Stimulated activated CD4-positive, alpha-beta T cell treated with anti-CD3 and anti-CD28 coated beads, Interleukin-1b, Interleukin-23, amount 100 ng/mL, for 24 hours (primary cell): ENCODE measurements at places on chromosomes 2 and 18.

GRCh38 chr18:5159080-5159479, 38.0 kb downstream of the AKAIN1 start:
- DNase-seq: no peak

DNA sequence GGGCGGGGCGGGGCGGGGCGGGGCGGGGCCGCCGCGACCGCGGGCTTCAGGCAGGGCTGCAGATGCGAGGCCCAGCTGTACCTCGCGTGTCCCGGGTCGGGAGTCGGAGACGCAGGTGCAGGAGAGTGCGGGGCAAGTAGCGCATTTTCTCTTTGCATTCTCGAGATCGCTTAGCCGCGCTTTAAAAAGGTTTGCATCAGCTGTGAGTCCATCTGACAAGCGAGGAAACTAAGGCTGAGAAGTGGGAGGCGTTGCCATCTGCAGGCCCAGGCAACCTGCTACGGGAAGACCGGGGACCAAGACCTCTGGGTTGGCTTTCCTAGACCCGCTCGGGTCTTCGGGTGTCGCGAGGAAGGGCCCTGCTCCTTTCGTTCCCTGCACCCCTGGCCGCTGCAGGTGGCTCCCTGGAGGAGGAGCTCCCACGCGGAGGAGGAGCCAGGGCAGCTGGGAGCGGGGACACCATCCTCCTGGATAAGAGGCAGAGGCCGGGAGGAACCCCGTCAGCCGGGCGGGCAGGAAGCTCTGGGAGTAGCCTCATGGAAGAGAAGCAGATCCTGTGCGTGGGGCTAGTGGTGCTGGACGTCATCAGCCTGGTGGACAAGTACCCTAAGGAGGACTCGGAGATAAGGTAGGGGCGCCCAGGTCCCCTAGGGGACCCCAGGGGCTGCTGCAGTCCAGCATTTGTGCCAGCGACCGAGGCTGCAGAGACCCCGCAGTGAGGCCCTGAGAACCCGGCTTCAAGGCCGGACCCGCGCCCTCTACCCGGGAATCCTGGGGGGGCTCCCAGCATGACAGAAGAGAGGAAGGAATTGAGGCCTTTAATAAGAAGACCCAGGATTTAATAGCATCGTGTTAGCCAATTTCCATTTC, at the start of gene KHK:
Gene KHK, plus strand, starts transcription at position 49 of the 870 bp plus-strand sequence. Its CDS starts 488 bp downstream, at position 537.
- no peak for DNase-seq

DNA sequence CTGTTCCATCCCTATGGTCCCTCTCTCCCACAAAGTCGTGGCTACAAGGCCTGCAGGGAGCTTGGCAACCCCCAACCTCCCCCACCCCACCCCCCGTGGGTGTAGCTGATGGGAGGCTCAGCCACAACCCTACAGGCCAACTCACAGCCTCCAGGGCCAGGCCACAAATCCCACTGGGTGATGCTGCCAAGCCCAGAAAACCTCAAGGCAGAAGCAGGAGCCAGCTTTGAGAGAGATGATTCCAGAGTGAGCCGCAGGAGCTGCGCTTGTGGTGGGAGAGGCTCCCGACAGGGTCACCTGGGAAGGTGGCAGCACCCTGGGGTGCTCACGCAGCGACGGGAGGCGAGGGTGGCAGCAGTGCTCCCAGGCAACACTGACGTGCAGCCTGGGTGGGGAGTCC, 44.8 kb downstream of the ADCY3 start:
- no peak for DNase-seq

DNA sequence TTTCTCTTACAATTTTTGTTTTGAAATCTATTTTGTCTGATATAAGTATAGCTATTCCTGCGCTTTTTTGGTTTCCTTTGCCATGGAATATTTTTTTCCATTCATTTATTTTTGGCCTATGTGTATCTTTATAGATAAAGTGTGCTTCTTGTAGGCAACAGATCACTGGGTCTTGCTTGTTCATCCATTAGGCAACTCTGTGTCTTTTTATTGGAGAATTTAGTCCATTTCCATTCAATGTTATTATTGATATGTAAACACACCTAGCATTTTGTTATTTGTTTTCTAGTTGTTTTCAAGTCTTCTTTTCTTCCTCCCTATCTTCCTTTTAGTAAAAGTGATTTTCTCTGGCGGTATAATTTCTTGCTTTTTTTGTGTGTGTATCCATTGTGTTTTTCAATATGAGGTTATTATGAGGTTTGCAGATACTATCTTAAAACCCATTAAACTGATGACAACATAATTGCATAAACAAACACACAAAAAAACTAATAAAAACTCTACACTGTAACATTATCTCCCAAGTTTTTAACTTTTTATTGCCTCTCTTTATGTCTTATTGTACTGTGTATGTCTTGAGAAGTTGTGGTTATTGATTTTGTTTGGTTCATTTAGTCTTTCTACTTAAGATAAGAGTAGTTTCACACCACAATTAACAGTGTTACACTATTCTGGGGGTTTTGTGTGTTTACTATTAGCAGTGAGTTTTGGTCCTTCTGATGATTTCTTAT, 71.6 kb downstream of the ANKRD62 start:
- DNase-seq: no peak

- no peak for DNase-seq
Measured at GRCh38 chr2:106191511-106192016, 2.5 kb downstream of the UXS1 start.

DNA sequence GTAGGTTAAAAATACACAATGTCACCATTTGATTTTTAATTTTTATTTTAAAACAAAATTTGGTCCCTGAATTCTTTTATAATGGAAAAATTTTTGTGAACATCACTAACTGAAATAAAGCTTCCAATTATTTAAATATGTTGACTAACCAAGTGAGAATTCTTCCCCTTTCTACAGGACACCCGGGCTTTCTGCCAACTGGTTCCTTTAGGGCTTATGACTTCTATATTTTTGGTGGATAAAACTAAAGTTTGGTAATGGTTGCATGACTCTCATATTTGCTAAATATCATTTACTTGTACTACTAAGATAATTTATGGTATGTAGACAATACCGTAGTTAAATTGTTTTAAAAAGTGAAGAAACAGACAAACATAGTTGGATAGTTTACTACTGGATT, 291.0 kb upstream of the DOK6 start:
- DNase-seq: no peak

DNA sequence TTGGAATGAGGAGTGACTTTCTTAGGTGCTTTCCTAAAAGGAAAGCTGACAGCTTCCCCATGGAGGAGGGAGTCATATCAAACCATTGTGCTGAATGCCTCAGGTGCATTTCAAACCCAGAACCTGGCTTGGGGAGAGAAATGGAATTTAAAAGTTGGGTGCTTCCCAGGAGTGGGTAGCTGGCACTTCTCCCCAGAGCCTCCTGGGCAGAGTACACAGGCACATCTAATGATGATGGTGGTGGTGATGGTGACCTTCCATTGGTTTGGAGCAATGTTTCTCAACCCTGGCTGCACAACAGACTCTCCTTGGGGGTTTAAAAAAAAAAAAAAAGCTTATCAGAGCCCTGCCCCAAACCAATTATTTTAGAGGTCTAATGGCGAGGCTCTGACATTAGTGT, 8.3 kb downstream of the FOSL2 start:
- no peak for DNase-seq

DNA sequence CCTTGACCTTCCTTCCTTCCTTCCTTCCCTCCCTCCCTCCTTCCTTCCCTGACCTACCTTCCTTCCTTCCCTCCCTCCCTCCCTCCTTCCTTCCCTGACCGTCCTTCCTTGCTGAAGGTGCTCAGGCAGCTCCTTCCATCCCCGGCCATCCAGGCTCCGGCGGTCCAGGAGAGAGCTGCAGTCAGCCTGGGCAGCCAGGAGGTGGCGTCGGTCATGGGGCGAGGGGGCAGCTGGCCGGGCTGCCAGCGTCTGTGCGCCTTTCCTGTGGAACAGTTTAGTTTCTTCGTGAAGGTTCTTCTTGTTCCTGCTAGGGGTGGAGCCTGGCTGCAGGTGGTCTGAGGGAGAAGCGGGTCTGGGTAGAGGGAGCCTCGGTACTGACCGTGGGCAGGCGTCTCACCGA, 15.7 kb downstream of the GPR35 start:
- no peak for DNase-seq

DNA sequence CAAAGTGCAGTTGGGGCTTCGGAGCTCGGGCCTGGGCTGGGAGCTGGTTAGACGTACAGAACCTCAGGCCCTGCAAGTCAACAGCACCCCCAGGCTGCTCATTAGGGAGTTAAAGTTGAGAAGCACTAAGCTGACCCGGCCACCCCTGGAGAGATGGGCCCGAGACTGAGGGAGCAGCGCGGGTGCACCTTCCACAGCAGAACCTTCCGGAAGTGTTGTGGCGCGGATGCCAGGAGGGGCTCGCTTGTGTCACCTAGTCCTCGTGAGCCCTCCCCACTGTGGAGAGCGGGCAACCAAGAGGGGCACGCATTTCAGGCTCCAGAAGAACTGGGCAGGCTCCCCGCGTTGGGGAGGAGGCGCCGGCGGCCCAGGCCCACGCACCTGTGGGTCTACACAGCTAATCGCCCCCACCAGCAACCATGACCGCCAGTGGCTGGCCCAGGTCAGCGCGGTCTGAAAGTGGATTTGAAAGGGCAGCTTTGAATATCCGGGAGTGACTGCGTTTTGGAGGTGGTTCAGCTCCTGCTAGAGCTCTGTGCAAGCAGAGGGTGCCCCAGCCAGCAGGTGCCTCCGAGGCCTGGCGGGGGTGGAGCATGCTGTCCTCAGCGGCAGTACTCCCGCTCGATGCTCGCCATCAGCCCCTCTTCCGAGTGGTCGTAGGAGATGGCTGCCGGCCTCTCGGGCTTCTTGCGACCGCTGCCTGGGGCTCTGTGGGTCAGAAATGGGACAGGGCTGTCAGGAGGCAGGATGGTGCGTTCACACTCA, 15.1 kb downstream of the KLF11 start:
- DNase-seq: no peak

- DNase-seq: no peak
Measured at GRCh38 chr18:72419914-72420313, 124.2 kb downstream of the CBLN2 start.

- no peak for DNase-seq
Measured at GRCh38 chr2:15272942-15273341, 288.2 kb downstream of the NBAS start.

DNA sequence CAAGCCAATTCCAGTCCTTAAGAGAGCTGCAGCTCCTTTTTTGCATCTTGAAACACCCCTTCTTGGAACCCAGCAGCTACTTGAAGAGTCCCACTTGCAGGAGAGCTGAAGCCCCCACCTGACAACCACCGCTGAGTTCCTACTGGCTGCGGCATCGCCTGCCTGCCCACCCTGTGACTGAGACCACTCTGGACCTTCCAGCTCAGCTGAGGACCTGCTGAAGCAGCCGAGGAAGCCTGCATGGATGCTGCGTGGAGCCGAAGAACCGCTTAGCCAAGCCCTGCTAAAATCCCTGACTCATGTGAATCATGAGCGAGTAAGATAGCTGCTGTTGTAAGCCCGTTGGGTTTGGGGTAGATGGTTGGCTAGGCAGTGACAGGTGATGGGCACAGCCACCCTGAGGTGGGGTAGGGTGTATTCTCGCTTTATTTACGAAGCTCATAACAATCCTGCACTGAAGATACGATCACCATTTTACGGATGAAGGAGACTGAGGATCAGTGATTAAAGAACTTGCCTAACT, 78.4 kb downstream of the INHBB start:
- DNase-seq: no peak

DNA sequence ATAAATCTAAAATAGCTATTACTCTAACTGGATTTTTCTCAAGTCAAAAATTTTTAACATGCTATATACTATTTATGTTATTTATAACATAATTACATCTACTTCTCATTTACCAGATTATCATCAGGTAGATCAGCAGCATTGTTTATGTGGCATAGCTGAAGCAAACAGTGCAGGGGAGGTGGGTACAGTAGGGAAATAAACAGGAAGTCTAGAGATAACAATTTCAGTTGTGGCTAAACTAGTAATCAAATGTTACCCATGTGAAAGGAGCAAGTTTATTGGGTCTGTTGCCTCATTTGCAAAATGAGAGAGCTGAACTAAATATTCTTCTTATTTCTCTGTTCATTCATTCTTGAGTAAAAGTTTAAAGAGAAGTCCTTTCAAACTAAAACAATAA, 27.7 kb downstream of the GFPT1 start:
- no peak for DNase-seq

- DNase-seq: no peak
Measured at GRCh38 chr2:174117951-174118930, 130.1 kb downstream of the OLA1 start.

DNA sequence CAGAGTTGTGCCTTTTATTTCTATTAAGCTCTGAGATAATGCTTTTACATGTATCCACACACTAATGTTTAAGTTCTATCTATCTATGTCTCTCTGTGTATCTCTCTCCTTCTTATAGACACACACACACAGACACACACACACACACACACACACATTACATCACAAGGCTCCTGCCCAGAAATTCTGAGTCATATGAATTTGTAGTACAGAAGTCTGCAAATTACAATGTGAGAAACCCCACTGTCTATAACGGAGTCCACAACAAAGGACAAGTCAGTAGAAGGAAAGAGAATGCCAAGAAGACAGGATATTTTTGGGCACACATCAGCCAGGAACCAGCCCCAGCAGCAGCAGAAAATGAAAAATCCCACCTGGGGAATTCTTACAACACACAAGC, 142.4 kb downstream of the EN1 start:
- DNase-seq: no peak

DNA sequence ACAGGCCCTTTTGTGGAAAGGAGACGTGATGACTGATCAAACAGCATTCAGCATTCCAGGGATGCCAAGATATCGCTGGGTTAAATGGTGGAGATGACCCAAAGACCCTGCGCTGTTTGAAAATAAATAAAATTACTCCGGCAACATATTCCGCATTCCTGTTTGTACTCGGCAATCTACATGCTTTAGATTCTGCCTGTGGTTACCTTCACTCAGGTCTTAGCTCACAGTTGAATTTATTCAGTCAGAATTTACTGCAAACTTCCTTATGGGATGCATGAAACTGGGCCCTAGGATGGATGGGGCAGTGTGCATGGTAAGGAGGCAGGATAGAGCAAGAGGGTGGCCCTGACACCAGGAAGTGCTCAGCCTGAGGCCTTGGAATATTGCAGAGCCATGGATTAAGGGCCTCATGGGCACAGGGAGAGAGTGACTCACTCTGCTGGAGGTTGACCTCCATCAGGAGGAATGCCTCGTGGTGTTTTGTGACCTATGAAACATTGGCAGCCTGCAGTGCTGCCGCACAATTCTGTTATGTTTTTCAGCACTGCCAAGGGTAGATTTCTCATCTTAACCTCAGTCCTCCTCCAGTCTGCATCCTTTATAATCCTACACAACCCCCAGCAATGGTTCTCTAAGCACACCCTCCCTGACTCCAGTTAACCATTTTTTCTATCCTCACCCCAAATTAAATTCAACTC, 321.4 kb downstream of the IRS1 start:
- no peak for DNase-seq

DNA sequence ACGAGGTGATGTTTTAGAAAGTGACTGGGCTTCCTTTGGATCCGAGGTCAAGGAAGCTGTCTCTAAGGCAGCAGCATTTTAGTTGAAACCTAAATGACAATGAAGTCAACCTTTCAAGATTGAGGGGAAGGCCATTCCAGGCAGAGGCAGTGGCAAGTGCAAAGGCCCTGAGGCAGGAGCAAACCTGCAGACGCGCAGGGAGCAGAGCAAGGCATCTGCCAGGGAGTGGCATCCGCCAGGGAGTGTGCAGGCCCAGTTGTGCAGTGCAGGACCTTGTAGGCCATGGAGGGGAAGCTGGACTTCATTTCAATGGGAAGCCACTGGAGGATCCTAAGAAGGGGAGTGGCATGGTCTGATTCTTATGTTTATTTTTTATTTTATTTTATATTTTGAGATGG, 154.7 kb upstream of the SIX3 start:
- no peak for DNase-seq
